ENCODE measurements at places on chromosomes 12 and 14.

GRCh38 chr14:25381498-25381897 lies 331.6 kb upstream of the STXBP6 start:
- DNase-seq: no peak

- no peak for DNase-seq
Measured at GRCh38 chr12:132437943-132438700, 51.8 kb upstream of the FBRSL1 start.

DNA sequence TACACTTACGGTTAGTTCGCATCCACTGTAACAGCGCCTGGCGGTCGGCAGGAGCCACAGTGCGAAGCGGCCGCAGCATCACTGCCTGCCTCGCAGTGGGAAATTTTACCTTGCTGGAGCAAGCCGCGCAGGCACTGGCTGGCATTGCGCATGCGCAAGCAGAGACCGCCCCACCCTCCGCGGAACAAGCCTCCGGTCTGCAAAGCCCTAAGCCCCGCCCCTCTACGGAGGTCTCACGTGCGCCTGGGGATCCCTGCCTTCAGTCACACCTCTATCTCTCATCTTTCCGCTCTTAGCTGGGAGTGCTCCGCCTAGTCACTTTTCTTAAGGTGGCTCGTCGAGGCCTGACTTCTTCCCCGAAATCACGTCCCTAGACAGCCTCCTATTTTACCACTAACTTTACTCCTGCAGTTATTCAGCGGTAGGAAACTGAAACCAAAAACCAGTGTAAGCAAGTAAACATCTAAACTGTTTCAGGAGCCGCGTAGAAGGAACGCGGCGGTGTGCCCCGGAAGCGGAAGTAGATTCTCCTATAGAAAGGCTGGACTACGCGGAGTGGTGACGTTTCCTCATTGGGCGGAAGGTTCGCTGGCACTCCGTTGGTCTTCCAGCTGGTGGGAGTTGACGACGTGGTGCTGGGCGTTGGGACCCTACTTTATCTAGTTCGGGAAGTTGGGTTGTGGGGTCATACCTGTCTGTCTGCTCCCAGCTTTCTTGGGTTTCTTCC lies at the start of gene SRP54:
SRP54 (plus strand) TSS at position 572 of the 727 bp plus-strand sequence. CDS start 13,718 bp downstream, outside the sequence.
- peak; percentile 98 for DNase-seq

GRCh38 chr14:67663633-67664032 lies 10.8 kb downstream of the VTI1B start:
- DNase-seq: no peak

GRCh38 chr14:103692159-103692558 lies 23.1 kb downstream of the XRCC3 start:
- DNase-seq: no peak

GRCh38 chr14:54667764-54668163 lies 100.8 kb downstream of the SAMD4A start:
- no peak for DNase-seq

- DNase-seq: no peak
Measured at GRCh38 chr12:108712165-108712924, 19.0 kb downstream of the CORO1C start.

- DNase-seq: no peak
Measured at GRCh38 chr14:88835661-88836060, 11.2 kb downstream of the TTC8 start.

DNA sequence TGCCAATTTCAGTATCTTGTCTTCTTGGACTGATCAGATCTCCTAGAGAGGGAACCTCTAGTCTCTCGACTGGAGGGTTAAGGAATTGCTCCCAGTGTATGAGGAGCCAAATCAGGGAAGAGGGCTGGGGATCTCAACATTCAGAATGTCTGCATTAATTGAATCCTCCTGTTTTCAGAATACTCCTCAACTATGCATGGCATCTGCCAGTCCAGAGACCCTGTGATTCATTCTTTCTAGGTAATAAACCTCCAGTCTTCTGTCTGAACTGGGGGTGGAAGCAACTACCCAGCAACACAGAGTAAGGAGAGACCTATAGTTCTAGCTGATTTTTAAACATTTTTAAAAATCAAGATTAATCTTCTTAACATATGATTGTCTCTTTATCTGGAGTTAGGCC lies 92.7 kb downstream of the AKAP6 start:
- DNase-seq: no peak

- DNase-seq: no peak
Measured at GRCh38 chr12:26734510-26735248, 98.3 kb downstream of the ITPR2 start.

- DNase-seq: no peak
Measured at GRCh38 chr14:99214701-99215100, 57.3 kb downstream of the BCL11B start.

- no peak for DNase-seq
Measured at GRCh38 chr12:121786440-121786825, 7.1 kb downstream of the RHOF start.

DNA sequence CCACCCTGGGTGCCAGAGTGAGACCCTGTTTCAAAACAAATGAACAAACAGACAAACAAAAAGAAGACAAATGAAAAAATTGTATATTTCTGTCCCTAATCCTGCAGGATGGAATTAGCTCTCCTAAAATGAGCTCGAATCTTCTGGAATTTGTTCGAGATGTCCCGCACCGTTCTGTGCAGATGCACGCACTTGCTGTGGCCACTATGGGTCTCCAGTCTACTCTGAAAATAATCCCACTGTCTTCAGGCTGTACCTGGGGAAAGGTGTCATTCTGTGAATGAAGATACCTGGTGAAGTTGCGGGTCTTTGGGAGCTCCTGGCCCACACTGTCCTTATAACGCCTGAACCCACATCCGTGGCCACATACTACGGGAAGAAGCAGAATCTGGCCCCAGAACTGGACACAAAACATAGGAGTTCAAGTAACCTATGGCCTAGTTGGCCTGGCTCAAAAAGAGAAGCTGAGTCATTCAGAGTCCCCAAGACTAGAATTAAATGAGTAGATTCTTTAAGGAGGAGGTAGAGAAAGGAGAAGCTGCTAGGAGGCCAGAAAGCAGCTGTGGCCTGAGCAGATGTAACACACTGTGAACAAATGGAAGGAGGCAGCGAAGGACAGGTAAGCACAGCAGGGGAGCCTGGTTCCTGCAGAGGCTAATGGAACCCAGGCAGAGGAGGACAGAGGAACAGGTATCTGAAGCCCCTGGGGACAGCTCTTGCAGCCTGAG lies 108.6 kb downstream of the FOXN3 start:
- DNase-seq: no peak

GRCh38 chr12:1226951-1227350 lies 235.9 kb downstream of the ERC1 start:
- DNase-seq: no peak

DNA sequence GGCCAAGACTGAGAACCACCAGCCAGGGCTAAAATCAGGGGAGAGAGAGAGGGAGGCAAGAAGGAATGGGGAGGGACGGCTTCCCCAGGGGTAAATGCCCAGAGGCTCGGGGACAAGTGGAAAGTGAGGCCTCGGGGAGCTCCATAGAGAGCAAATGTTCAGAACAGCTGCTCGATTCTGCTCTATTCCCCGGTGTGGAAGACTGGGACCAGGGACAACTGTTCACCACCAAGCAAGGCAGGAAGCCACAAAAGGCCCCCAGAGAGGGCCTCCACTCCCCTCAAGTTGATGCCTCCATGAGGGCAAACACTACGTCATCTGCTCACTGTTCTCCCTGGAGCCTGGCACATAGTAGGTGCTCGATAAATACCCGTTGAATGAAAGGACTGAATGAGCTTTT lies 53.5 kb downstream of the IRF2BPL start:
- DNase-seq: no peak

GRCh38 chr12:50006754-50007442 lies 18.4 kb downstream of the RACGAP1 start:
- DNase-seq: no peak
